ENCODE measurements at places on chromosomes 5 and 9.

DNA sequence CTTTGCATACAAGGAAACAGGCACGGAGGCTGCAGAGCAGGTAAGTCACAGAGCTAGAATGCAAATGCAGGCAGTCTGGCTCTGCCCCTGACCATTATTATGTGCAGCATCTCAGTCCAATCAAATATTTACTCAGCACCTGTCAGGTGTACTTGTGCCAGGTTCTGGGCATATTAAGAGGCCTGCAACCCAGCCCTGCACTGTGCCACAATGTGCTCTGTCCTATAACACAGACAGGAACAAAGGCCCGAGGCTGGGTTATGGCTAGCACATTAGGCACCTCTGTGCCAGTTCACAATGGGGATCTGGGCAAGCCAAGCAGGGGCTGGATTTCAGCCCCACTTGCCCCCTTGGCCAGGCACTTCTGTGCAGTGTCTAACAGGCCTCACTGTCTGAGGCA, 14.0 kb downstream of the ARL15 start:
- no peak for DNase-seq

DNA sequence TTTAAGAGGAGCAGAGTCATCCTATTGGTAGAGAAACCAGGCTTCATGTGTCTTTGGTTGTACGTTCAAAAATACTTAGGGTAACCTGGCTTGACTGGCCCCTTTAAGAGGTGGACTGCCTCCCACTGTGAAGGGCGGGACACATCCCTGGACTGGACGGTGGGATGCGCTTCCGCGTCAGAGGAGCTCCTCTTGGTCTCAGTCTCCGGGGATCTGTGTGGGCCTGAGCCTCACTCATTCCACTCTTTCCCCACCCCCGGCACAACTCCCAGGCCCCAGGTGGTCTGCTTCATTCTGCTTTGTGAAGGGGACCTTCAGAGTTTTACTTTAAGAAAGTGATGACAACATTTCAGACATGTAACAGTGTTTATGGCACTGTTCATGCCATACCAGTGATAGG, 601.1 kb downstream of the IRX1 start:
- no peak for DNase-seq

DNA sequence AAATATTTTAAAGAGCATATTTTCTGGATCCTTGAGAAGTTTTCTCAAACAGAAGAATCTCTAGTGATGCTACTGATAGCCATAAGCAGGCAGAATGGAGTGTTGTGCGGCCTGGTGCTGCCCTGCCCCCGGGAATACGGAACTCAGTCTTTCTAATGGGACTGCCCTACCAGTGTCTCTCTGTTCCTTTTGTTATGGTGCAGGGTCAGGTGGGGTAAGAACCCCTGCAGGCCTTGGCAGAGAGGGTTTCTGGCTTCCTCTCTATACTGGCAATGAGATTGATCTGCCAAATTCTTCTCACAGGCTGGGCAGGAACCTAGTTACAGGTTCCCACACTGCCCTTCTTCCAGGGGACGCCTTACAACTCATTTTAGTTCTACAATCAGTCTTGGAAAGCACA, 2.6 kb downstream of the IL5 start:
- DNase-seq: no peak

GRCh38 chr5:172063463-172064235, 57.2 kb upstream of the FBXW11 start:
- no peak for DNase-seq

GRCh38 chr9:90505695-90506094, 136.9 kb downstream of the DIRAS2 start:
- no peak for DNase-seq

DNA sequence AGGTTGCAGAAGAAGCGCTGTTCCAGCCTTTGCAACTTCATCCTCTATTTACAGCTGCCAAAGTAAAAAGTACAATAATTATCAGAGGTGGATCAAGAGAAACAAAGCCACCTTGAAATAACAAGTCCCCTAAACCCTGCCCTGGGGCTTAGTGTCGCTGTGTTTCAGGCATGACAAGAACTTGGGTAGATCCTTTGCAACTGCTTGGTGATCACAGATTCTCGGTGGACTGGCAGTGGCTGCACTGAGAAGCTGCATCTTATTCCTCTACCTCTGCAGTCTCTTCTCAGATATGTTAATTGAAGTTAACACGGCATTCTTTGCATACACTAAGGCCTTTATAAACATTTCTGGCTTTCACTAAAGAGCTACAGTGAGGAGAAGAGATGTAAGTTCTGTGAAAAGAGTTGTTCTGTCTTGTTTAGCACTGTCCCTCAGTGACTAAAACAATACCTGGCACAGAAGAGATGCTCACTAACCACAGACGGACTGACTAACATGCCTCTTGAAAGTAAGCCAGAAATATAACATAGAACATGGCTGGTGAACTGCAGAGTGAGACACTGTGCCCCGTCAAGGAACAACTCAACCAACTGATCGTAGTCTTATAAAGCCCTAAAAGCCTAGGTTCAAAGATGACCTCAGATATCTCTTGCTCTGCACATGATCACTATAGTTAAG, 144.2 kb downstream of the MLLT3 start:
- DNase-seq: no peak

- DNase-seq: no peak
These were observed 182.1 kb downstream of the DEPDC1B start for GRCh38 chr5:60517850-60518249.

DNA sequence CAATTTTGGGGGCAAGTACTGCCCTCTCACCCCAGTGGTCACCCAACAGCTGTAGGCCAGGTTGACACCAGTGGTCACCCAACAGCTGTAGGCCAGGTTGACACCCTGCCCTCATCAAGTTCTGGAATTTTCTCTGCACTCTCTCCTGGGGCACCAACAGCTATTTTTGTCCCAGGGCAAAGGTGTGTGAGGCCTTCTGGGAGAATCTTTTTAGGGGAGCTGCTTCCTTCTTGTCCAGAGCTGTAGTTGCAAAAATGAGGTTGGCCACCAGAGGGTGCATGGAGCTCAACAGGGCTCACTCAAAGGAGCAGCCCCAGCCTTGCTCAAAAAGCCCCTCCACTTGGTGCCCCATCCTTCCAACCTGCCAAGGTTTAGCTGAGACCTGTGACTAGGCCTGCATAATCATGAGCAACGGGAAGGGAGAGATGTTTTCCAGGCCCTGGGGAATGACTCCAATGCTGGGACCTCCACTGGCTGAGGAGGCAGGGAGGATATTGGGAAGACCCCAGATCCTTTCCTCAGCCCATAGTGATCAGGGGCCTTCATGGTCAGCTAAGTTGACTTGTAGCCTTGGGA, 10.6 kb upstream of the P4HA2 start:
- peak; percentile 12 for DNase-seq

GRCh38 chr5:149672701-149673476, 57.2 kb upstream of the PPARGC1B start:
- DNase-seq: no peak

GRCh38 chr5:14208071-14209021, 65.2 kb downstream of the TRIO start:
- no peak for DNase-seq

- DNase-seq: no peak
These were observed 145.7 kb upstream of the GNA14 start for GRCh38 chr9:77793849-77794248.

- DNase-seq: no peak
These were observed 200.5 kb downstream of the ARHGEF28 start for GRCh38 chr5:73826301-73827105.

GRCh38 chr5:82855893-82856550, 221.2 kb downstream of the TMEM167A start:
- DNase-seq: no peak

DNA sequence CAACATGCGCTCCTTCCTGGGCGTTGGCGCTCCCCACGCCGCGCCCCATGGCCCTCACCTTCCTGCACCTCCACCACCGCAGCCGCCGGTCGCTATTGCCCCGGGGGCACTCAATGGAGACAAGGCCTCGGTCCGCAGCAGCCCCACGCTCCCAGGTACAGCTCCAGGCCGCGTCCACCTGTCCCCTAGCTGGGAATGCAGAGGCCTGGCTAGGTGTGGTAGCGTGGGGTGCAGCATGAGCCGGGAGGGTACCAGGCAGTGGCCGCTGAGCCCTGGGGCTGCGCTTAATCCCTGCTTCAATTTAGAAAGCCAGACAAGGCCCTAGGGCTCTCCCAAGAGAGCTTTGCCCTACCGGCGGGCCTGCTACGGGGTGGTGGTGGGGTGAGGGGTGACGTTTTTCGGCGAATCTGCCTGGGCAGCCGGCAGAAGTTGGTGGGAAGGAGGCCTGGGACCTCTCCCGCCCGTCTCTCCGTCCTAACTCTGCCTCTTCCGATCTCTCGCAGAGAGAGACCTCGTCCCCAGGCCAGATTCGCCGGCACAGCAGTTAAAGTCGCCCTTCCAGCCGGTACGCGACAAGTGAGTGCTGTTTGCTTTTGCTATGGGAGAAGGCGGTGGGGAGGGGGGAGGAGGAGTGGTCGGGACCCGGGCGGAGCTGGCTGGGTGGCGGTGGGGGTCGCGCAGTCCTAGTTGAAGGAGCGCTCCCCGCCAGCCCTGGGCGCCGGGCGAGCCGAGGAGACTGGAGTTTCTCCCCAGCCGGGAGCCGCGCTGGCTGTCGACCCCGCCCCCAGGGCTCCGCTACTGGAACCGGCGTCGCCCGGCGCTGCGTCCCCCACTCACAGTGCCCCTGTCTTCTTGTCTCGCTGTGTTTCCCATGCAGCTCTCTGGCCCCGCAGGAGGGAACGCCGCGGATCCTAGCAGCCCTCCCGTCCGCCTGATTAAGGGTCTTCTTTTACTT, 4.8 kb downstream of the IRX1 start:
- no peak for DNase-seq

- DNase-seq: no peak
These were observed 61.1 kb upstream of the CCL21 start for GRCh38 chr9:34771007-34771406.

GRCh38 chr5:140647042-140647419, 399 bp downstream of the NDUFA2 start:
- no peak for DNase-seq

DNA sequence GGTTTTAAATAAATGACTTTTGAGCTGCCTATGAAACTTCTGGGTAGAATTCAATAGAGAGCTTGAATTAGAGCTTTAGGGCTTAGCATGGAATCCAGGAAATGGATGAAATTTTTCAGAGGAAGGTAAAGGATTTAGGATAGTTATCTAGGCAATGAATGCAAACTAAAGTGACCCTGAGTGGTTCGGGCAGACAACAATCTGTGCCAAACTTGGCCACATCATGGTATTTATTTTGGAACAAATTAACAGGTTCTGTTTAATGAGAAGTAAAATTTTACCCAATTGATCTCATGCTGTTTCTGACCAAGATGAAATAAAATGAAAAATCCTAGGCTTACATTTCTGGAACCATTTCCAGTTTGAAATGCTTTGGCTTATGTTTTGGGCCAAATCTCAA, 934.4 kb downstream of the MAT2B start:
- DNase-seq: no peak

- DNase-seq: no peak
These were observed 128.7 kb downstream of the NIPBL start for GRCh38 chr5:37005252-37005651.

DNA sequence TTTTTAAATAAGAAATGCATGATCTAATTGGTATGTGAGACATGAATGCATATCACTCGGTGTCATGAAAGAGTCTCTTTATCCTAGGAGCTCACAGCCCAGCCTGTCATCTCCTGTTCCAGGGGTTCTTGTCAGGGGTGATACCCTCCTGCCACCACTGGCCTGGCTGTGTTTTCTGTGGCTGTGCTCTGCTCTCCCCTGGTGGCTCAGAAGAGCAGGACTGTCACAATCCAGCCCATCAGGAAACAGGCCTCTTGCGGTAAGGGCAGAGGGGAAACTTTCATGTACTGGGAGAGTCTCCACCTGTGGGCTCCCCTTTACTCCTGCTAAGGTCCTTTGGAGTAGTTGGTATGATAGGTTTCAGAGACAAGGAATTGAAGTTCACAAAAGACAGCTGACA, 240.2 kb upstream of the GLRA1 start:
- DNase-seq: no peak

Measured in NCI-H1694 treated with DMSO at 0.1 percent for 48 hours (cell line).